Fibroblast of mammary gland (primary cell): ENCODE measurements at places on chromosomes 4 and X.

DNA sequence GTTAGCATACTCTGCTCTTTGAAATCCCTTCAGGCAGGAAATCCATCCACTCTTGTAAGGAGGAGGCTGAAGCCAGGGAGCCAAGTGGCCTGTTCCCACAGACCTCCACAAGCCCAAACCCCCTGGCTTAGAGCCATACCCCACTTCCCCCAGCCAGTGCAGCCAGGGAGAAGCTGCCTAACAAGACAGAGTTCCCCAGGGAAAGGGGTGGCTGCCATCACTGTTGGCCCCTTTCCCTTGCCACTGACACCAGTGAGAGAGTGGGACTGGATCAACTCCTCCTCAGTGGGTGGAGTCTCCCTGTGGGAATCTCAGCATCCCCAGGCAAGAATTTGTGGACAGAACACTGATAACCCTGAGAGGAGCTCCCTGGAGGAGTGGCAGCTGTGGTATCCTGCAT, 389.4 kb downstream of the PABPC4L start:
- DNase-seq: no peak

GRCh38 chrX:47577424-47577823, 4.8 kb upstream of the TIMP1 start:
- DNase-seq: peak; percentile 55

- peak; percentile 1 for DNase-seq
Measured at GRCh38 chr4:125184116-125184515, 130.6 kb upstream of the FAT4 start.

GRCh38 chrX:87813566-87813965, 296.0 kb downstream of the KLHL4 start:
- no peak for DNase-seq

DNA sequence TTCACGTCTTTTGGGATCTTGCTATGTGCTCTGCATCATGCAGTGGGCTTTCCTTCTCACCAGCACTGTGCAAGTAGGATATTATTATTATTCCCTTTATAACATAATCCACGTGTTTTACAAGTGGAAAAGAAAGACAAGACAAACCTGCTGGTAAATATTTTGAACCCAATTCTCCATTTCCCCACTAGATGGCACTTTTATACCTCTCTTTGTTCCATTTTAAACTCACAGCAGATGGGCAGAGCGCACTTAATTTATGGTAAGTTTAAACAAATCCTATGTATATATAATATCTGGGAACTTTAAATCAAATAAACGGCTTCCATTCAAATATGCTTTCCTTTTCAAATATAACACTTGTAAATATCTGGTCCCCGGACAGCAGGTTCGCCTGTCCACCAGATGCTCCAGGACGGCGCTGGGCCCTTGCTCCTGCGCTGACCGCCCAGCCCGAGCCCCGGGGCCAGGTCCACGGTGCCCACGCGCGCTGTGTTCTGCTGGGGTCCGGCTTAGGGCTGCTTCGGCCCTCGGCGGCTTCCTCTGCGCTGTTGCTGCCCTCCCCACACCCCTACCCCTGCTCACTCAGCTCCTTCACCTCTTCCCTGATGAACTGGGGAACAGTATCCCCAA, 31.1 kb downstream of the F11 start:
- DNase-seq: peak; percentile 62

- no peak for DNase-seq
Measured at GRCh38 chr4:101348367-101348827, 1.1 kb upstream of the PPP3CA start.
